ENCODE measurements at places on chromosomes 6 and 20.
A peak's percentile ranks its signal among the peaks of the same experiment; 100 is the strongest.

GRCh38 chr6:149384464-149384863, 15.6 kb upstream of the SUMO4 start:
- no peak for DNase-seq

DNA sequence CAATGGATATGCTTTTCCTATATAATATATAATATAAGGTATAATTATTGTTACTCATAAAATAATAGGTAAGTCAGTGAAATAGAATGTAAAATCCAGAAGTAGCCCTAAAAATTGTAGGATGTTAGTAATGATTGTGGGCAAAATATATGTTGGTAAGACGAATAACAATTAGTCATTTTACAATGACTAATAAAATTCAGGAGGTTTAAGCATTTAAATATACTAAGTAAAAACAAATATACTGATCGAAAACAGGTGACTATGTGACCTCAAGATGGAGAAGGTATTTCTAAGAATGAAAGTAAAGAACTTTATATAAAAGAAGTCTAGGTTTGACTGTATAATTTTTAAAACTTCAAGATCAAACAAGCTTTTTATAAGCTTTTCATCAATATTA, 28.9 kb downstream of the FUCA2 start:
- DNase-seq, result no peak

GRCh38 chr6:73797861-73798260, 101.9 kb downstream of the CD109 start:
- DNase-seq, result no peak

DNA sequence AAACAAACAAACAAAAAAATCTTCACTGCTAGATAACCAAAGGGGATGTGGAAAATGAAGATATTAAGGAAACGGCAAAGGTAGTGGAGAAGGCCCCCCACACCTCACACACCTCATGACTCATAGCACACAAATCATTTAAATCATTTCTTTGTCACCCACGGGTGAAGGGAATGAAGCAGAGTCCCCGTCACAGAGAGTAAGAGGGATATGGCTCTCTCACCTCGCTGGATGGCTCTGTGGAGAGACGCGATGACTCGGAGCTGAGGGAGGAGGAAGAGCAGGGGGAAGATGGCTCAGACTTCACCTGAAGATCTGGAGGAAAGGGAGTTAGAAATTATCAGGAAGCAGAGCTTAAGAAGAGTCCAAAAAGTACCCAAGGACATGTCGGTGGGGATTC, 1.2 kb downstream of the ATF6B start:
- DNase-seq, result no peak

GRCh38 chr6:127791779-127792528, 108.9 kb downstream of the THEMIS start:
- DNase-seq, result no peak

- no peak for DNase-seq
Observed at GRCh38 chr6:87182321-87182720, 27.0 kb downstream of the ZNF292 start.

DNA sequence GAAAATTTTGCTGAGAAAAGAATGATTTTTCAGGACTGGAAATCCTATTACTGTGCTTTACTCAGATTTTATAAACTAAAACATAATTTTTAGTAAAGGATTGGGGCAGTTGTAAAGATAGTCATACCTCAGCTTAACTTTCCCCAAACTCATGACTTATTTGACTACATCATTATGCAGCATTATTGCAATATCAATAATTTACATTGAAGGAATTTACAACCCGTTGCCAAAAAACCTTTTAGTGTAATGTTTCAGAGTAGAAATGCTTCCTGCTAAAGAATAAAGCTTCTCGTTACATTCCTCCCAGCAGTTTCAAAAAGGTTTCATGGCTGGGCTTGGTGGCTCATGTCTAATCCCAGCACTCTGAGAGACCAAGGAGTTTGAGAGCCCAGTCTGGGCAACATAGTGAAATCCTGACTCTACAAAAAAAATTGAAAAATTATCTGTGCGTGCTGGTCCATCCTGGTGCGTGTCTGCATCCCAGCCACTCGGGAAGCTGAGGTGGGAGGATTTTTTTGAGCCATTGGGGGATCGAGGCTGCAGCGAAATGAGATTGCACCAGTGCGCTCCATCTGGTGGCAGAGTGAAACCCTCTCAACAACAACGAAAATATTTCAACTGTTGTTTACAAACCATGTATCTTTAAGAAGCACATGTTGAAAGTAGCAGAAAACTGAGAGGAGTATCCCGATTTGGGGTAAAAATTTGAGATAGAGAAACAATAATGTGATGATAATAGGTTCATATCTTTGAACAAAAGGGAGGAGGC, 4.4 kb downstream of the AMD1 start:
- DNase-seq, result no peak

- DNase-seq, result no peak
Observed at GRCh38 chr6:73343164-73343563, 10.9 kb downstream of the DPPA5 start.

DNA sequence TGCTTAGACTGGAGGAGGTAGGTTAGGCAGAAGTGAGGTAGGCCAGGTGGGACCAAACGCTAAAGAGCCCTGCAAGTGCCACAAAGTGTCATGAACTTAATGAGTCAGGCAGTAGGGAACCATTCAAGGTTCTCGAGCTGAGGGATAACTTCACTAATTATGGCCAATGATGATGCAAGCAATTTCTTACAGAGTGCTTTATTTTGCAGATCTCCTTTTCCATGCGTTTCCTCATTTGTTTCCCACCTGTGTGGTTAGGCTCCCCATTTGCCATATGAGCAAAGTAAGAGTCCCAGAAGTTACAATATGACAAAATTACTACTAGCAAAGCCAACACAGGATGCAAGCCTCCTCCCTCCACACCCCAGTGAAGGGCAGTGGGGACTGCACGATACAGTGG, 36.5 kb upstream of the PSMF1 start:
- no peak for DNase-seq

DNA sequence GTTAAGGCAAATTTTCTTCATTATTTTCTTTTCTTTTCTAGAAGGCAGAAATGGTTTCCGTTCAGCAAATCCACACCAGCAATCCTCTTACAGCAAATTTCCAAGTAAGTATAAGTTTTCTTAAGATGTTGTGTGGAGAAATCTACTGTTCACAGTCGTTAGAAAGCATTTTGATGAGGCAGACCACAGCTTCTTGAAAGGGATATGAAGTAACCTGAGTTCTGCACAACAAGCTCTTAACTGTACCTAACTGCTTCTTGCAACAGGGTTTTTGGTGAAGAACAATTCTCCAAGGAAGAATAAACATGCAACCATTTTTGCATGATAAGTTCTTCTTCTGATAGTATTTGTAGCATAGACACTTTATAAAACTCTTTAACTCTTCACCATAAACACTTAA, 45.3 kb upstream of the STXBP5 start:
- DNase-seq, result no peak

DNA sequence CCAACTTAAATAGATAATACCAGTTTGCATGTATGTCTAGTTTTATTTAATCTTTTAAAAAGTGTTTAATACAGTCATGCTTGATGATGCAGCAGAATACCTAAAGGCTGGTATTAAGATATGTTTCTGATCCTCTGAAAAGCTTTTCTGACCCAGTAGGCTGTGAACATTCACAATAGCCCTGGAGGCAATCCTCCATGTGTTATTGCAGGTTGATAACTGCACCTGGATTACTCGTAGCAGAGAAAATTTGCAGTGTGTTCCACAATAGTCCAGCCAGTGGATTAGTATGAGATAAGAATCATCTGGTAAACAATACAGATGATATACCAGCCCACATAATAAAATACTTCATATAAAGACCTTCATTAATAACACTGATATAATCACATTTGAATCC, 178.9 kb upstream of the RNF217 start:
- DNase-seq, result no peak

DNA sequence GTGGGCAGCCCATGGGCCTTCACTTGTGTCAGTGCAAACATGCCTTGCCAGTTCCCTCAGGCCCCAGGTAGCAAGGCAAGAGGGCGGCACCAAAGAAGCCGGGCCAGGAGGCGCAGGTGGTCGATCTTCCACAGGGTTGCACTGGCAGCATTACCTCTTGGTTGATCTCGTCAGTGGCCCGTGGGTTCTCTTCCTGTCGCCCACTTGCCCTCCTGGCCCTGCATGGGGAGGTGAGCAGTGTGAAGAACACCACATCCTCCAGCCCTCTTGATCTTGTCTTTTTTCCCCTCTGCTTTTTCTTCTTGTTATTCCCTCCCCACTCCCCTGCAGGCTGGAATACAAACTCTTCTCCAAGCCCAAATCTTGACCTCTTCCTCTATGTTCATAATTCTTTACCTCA, 3.0 kb upstream of the CST11 start:
- no peak for DNase-seq

DNA sequence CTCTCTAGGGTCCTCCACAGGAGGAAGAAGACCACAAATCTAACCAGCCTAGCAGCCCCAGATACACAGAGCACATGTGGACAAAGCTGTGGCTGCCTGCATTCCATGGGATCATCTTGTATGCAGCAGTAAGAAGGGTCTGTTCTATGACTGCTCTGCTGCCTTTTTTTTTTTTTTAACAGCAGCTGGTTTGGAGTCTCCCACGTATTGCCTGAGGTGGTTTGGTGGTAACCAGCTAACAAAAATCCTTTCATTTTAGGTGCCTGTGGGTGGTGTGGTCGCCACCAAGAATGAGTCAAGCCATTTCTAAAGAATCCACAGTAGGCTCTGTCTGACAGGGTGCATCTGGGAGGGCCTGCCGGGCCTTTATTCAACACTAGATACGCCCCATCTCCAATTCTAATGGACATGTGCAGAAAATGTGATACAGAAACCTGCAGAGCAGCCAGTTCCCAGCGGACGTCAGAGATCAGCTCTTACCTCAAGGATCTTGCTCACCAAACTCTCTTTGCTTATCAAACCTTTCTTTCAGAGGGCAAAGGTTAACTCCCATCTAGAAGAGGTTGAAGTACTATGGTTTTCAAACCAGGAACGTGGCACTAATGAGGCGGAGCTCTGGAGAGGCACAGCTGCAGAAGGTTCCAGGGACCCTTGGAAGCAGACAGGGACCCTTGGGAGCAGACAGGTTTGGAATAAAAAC, 32.0 kb downstream of the GNAS-AS1 start:
- DNase-seq, result peak; percentile 67

DNA sequence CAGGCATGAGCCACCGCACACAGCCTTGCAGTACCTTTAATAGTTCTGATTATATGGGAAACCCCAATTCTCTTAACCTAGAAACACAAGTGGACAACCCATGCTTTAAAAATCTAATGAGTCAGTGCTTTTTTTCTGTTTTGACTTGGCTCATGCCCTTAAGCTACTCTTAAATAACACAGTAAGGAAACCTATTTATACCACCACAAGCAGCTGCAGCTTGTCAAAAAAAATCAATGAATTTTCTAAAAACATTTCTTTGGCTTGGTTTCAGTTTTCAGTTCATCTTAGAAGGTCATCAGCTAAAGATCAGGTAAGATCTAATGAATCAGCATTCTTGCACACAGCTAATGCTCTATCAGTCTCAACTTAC, 124.1 kb upstream of the DST start:
- DNase-seq, result no peak

GRCh38 chr6:86010915-86011786, 368.5 kb upstream of the SYNCRIP start:
- no peak for DNase-seq

- no peak for DNase-seq
Observed at GRCh38 chr6:82611751-82612150, 248.1 kb downstream of the TPBG start.

DNA sequence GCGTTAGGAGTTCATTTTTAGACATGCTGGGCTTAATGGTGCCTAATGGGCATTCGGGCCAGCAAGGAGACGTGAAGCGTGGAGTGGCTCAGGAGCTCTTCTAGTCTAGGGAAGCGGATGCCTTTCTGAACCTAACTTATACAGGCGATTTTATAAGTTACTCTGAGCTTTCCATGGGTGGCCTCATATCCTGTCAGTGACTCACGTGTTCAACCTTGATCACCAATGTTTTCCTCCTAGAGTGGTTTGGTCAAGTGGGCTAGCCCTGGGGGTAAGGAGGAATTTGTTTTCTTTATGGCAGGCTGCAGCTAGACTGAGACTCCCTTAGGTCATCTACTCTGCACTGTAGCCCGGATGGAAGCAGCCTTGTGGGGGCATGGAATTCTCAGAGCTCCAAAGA, 52.1 kb downstream of the PLAGL1 start:
- no peak for DNase-seq

GRCh38 chr6:118751072-118751471, 99.7 kb upstream of the CEP85L start:
- DNase-seq, result no peak

GRCh38 chr6:157276134-157276532, 47.2 kb downstream of the TMEM242 start:
- DNase-seq, result no peak

- no peak for DNase-seq
Observed at GRCh38 chr6:43687079-43687436, 533 bp downstream of the MRPS18A start.

DNA sequence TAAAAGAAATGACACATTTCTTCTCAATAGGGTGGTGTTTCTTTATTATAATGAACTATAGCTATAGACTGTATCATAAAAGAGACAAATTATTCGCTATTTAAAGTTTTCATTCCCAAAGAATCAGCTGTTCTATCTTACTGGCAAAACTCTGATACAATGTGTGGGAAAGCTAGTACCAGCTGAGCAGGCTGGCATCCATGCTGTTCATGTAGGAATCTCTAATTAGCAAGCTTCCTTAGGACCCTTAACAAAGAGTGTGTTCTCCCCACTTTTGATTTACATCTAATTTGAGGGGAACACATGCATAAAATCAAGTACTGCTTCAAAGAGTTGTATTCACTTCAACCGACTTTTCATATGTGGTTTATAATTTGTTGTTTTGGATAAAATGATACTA, 13.2 kb downstream of the STX16 start:
- no peak for DNase-seq

DNA sequence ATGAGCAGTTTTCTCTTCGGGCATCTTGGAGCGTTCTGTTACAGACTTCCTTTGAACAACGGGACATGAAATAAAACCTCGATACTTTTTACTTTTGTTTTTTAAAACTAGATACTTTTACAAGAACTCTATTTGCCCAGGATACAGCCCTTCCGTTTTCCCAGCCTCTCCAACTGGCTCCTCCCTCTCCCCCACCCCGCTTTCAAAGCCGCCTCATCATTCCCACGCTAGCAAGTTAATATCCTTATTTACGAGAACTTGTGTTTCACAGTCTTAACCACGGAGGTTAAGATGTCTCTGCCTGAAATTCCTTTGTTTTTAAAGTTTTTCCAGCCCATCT, 241 bp upstream of the CFAP206 start:
- no peak for DNase-seq

- DNase-seq, result no peak
Observed at GRCh38 chr20:1448081-1448620, 18.5 kb downstream of the NSFL1C start.

- peak; percentile 27 for DNase-seq
Observed at GRCh38 chr20:25259358-25259757, 11.5 kb downstream of the PYGB start.

DNA sequence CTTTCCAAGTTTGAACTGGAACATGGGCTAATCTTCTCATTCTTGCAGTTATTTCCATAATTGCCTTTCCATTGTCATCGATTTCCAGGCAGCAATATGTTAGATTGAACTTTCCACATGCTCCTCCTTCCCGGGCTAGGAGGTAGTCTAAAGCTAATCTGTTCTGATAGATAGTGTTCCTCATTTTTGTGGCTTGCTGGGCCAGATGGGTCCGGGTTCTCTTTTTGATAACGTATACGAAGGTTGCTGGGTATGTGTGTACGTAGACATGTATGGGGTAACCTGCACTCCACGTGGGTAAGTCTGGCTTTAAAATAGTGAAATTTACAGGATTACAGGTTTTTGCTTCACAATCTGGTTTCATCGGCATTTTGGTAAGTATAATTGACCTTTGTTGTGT, 14.0 kb upstream of the GMPR start:
- DNase-seq, result no peak

Measured in activated T-cell treated with anti-CD3 and anti-CD28 coated beads, Interleukin-2, amount 50 U/mL, for 24 hours (primary cell).